ENCODE measurements at places on chromosomes 11 and 22.
A peak's percentile ranks its signal among the peaks of the same experiment; 100 is the strongest.

- DNase-seq: no peak
Measured at GRCh38 chr11:43504316-43504950, 145.7 kb downstream of the TTC17 start.

GRCh38 chr11:45209891-45210699 is 63.7 kb downstream of the PRDM11 start:
- peak; percentile 94 for DNase-seq

GRCh38 chr11:60970369-60970774 is 1.1 kb upstream of the CD6 start:
- peak; percentile 74 for DNase-seq

DNA sequence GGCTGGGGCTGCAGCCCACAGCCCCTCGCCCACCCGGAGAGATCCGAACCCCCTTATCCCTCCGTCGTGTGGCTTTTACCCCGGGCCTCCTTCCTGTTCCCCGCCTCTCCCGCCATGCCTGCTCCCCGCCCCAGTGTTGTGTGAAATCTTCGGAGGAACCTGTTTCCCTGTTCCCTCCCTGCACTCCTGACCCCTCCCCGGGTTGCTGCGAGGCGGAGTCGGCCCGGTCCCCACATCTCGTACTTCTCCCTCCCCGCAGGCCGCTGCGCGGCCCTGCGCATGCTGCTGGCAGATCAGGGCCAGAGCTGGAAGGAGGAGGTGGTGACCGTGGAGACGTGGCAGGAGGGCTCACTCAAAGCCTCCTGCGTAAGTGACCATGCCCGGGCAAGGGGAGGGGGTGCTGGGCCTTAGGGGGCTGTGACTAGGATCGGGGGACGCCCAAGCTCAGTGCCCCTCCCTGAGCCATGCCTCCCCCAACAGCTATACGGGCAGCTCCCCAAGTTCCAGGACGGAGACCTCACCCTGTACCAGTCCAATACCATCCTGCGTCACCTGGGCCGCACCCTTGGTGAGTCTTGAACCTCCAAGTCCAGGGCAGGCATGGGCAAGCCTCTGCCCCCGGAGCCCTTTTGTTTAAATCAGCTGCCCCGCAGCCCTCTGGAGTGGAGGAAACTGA is 731 bp downstream of the GSTP1 start:
- DNase-seq: peak; percentile 84

DNA sequence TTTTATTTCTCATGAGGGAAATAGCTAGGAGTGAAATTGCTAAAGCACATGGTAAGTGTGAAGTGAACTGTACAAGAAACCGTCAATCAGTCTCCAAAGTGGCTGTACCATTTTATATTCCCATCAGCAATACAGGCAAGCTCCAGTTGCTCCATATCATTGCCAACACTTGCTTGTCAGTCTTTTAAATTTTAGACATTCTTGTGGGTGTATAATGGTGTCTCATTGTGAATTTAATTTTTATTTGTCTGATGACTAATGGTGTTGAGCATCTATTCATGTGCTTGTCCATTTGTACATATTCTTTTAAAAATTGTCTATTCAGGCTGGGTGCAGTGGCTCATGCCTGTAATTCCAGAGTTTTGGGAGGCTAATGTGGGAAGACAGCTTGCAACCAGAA is 34.1 kb upstream of the SMCO4 start:
- DNase-seq: no peak

DNA sequence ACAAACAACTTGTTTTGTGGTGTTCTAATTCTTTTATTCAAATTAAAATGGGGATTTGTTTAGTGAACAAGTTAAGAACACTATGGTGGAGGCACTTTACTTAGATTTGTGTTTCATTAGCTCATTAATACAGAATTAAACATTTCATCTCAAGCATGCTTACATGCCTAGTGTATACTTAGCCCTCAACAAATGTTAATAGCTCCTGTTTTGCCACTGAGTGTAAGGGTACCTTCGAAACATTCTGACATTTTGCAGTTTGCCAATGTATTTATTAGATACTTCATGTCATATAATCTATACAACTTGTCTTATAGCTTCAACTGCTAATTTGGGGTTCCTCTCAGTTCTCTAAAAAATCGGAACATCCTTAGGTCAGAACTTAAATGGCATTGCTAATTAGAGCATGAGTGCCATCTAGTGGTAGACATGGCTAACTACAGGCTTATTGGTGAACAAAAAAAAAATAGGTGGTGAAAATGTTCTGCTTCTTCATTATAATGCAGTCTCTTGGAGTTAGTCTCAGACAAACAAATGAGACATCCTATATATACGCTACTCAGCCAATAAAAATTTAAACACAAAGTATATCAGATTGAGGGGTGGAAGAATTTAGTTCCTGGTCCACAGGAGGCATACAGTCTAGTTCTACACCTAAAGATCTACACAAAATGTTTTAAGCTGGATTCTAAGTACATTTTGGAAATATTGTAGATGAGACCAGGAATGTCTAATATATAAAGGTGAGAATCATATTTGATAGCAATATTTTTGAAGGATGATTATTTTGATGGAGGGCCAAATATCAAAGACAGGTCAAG is 4.9 kb upstream of the CNTN5 start:
- DNase-seq: no peak

GRCh38 chr11:116712428-116712827 is 60.4 kb downstream of the BUD13 start:
- no peak for DNase-seq

DNA sequence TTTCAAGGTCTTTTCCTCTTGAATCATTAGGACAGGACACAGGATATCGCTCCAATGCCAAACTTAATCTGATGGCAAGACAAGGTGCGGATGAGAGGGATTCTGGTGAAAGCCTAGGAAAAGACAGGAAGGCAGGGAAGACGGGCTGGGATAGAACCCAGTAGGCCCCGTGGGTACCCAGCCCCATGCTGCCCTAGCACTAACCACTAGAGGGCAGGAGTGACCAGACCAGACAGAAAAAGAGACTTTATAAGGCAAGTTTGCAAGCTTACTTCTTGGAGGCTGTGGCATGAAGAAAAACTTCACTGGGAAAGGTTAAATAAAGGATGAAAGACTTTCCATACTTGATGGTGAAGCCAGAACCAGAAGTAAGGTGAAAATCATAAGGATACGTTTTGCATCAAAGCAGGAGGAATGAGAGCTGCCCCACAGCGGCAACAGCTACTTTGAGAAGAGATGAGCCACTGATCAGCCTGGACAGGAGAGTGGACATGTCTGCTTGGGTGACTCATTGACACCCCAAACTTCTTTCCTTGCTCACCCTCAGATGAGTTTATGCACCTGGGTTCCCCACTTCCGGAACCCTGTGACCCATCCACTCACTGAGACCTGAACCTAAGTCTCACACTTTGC is 39.8 kb downstream of the SYN3 start:
- peak; percentile 58 for DNase-seq

GRCh38 chr22:49765091-49765771 is 62.4 kb downstream of the BRD1 start:
- DNase-seq: peak; percentile 15

GRCh38 chr11:96309016-96309642 is 33.9 kb downstream of the MAML2 start:
- no peak for DNase-seq

DNA sequence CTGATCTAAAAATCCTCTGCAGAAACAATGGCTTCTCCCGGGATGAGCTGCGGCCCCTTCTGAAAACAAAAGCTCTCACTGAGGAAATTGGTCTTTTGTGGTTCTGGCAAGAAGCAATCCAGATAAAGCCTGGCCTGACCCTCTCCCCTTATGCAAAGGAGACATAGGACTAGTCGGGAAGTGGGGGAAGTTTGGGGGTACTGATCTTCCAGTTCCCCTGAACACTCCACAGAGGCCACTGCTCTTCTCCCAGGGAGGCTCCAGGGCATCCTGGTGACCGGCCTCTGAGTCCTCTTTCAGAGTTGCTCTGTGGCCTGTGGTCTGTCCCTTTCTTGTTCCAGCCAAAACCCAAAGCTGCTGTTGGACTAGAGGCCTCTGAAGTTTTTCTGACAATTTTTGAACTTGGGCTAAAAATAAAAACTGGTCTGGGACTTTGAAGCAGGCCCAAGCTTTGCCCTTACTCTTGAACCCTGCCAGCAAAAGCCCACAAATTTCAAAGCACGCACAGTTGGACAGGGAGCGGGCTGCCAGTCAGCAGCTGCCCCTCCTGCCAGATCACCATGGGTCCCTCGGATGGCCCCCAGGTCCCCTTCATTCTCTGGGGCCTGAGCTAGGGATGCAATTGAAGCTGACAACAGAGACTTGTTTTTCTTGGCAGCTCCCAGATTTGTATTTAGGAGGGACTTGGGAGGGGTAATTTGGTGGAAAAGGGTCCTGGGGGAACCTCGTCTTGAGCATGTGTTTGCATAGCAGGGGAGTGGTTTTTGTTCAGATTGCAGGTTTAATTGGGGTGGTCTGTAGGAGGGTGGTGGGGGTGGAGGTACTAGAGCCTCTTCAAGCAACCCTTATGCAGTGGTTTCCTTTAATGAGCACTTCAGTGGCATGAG is 381.6 kb upstream of the CADM1 start:
- no peak for DNase-seq

GRCh38 chr11:99423428-99423983 is 402.8 kb downstream of the CNTN5 start:
- no peak for DNase-seq

GRCh38 chr22:32672542-32672941 is 129.0 kb upstream of the TIMP3 start:
- no peak for DNase-seq

- no peak for DNase-seq
Measured at GRCh38 chr22:38427940-38428339, 27.1 kb downstream of the KCNJ4 start.

GRCh38 chr22:43811777-43812148 is 342 bp downstream of the EFCAB6 start:
- DNase-seq: no peak

DNA sequence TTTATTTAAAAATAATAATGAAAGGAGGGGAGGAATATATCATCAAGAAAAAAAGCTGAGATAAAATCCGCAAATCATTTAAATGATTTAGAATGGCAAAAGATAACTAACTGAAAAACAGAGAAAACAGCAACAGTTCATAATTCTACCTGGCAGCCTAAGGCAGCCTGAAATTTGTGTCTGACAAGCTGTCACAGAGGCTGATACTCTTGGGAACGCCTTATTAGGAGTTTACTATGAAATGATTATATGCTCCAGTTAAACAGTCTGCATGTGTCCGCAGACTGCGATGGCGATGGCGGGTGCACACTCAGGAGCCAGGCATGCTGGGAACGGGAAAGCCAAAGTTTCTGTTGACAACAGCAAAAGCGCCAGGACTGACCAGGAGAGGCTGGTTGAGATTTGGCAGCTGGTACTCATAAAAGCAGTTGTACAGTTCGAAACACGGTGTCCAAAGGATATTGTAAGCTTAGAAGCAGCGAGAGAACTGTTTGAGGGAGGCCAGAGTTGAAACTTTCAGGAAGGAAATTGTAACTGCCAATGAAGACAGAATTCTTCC is 172.9 kb upstream of the MPPED2 start:
- no peak for DNase-seq

Data from left ventricle myocardium superior (tissue), 1 donor.